ENCODE measurements at places on chromosomes 13 and 19. TPM values are rescaled to one million over a fixed set of nuclear protein-coding genes. Genes with fewer than 3 reads are reported as not detected.

DNA sequence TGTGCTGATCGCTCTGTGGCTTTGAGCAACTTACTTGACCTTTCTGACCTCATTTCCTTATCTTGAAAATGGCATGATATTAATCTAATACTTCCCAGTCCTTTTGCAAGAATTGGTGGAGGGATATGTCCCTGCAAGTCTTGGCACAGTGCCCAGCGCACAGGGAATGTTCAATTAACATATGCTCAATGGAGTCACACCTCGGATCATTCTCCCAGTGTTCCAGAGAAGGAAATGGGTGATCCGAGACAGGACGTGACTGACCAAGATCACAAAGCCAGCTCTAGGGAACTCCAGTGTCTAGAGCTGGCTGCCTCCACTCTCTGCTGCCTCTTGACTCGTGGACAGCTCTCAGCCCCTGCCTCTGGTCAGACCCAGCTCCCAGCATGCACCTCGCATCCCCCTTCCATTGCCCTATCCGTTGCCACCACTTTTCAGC is 3.6 kb downstream of the CDC42EP5 start:
- DNase-seq: no peak

DNA sequence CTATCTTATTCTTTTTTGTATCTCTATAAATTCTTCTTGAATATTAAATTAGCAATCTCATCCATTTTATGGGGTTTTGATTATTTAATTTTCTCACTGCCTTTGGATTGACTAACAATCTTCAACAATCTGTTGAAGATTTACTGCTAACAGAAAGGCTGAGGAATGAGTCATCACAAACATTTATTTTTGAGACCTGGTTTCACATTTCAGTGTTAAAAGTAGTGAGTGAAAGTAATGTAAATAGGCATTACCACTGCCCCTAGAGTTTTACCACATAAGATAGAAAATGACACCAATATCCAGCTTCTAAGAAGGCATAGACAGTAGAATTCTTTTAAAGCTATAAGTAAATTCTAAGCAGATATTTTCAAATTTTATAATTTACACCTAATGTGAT is 472.8 kb downstream of the OLFM4 start:
- no peak for DNase-seq

- peak; percentile 73 for DNase-seq
Measured at GRCh38 chr19:39212375-39212742, 8.3 kb upstream of the SYCN start.

DNA sequence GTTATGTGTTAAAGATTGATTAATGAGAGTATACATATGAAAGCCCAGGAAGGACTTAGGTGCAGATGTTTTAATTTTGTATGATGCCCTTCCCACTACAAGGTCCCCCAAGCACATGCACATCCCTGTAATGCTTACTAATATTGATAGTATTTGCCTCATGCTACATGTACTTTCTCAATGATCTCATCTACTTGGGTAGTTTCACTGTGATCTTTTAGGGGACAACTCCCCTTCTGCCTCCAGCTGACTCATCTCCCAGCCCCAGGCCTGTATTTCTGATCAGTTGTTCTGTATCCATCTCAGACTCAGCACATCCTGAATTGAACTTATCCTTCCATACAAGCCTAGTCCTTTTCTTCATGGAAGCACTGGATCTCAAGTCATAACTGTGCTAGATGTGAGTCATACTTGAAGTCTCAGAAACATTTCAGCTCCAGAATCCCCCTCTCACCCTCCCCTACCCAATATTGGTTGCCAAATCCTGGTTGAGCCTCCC is 49.4 kb upstream of the INTS6 start:
- DNase-seq: no peak

DNA sequence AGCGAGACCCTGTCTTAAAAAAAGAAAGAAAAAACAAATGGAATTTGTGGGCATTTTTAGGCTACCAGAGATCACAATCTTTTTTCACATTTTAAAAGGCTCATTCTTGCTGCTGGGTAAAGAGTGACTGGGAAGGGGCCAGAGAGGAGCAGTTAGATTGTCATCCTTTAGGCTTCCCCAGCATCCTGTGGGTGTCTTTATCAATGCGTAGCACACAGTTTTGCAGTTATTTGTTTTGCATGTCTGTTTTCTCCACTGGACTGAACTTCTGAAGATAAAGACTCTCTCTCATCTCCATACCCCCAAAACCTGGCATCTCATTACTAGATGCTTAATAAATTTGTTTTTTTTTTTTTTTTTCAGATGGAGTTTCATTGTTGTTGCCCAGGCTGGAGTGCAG is 2.1 kb upstream of the UTP14C start:
- no peak for DNase-seq

The NLRP5 gene
- total RNA-seq: not detected

The LYPD5 gene
- total RNA-seq: not detected

The SIPA1L3 gene
- total RNA-seq: 13.5 TPM

The KLK12 gene
- total RNA-seq: not detected
